Caki2 (cell line): ENCODE measurements at places on chromosomes 5 and 9.

DNA sequence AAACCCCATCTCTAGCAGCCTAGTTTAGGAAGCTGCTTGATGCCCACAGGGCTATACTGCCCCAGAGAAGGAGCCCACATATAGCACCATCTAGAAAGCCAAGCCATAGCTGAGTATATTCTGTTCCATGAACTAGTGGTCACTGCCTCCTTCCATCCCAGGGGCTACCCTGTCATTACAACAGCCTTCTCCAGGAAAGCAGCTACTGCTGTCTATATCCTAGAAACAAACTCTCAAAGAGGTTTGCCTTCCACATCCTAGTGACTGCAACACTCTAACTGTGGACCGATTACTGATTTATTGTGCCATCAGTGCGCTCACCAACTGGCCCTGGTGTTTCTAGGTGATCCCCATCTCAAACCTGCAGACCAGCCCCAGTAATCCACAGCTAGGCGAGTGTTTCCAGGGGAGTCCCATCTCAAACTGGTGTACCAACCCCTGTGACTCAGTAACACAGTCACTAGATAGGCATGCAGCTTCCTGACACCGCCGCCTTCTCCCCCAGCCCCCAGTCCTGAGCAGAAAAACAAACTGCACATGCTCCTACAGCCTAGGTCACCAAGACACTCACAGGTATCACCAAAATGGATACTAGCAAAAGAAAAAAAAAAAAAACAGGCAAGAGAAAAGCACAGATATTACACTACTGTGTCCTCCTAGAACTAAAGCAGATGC, 14.8 kb downstream of the SPTLC1 start:
- DNase-seq, result peak; percentile 75

DNA sequence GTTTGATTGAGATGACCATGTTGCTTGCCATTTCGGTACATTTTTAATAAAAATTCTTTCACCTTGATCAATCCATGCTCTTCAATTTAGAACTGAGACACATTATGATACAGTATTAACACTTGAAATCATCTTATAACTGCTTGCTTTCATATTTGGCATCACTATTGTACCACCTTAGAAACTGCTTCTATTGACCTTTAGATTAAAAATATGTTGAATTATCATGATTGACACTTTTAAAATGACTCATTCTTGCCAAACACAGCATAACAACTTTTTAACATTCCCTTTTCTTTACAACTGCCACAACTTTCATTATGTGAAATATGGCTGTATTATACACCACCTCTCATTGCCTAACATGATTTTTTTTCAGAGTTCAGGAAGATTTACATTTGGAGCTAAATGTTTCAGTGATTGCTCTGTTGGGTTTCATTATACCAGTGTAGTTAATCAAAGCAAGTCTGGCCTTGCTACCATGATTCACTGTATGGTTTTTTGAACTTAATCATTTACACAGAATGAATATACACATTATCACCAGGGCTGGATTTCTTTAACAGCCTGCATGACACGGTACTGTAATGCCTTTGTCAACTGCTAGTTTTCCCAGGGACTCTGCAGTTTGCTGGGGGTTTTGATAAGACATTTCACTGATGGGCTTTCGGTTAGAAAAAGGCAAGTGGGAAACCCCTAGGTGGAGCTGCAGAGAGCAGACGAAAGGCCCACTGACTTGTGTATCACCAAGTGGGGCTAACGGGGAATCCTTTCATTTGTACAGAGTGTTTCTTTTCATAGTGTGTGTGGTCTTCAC, 93.6 kb upstream of the TLE4 start:
- DNase-seq, result peak; percentile 38

- DNase-seq, result no peak
Observed at GRCh38 chr5:177358370-177358819, 671 bp downstream of the RGS14 start.

DNA sequence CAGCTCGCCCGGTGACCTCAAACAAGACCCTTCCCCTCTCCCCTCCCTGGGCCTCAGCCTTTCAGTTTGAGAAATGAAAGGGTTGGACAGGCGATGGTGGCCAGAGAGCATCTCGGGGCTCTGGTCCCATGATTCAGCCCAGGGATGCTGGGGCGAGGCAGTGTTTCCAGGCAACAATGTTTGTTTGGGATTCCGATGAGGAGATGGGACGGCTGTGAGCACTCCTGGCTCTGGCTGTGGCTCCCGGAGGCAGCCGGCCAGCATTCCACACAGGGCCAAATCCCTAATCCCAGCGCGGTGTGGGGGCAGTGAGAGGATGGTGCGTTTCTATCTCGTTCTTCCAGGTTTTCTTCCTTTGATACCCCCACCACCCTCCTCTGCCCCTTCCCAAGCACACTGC, 66.0 kb downstream of the HMCN2 start:
- no peak for DNase-seq

DNA sequence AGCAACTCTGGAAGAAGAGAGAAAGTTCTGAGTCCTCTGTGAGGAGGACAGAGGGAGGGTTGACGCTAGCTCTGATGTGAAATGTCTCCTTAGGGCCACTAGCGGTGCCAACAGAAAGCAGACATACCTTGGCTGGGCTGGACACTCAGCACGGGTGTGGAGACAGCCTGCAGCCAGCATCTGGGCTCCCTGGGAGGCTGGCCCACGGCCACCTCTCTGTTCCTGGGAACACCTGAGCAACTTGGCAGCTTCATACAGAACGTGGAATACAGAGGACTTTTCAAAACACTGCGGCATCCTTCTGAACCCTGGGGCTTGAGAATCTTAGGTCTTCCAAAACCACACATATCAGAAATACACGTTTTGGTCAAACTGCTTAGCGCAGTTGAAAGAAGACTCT, 269.1 kb downstream of the FSTL4 start:
- no peak for DNase-seq

- no peak for DNase-seq
Observed at GRCh38 chr9:131190191-131190590, 64.8 kb downstream of the NUP214 start.

- DNase-seq, result no peak
Observed at GRCh38 chr9:107853461-107853860, 363.9 kb upstream of the KLF4 start.
